ENCODE measurements at places on chromosomes 4 and X. TPM values are rescaled to one million over a fixed set of nuclear protein-coding genes. Genes with fewer than 3 reads are reported as not detected.

Gene TLR2
- 5.4 TPM for total RNA-seq

Gene NDST4
- total RNA-seq: not detected

DNA sequence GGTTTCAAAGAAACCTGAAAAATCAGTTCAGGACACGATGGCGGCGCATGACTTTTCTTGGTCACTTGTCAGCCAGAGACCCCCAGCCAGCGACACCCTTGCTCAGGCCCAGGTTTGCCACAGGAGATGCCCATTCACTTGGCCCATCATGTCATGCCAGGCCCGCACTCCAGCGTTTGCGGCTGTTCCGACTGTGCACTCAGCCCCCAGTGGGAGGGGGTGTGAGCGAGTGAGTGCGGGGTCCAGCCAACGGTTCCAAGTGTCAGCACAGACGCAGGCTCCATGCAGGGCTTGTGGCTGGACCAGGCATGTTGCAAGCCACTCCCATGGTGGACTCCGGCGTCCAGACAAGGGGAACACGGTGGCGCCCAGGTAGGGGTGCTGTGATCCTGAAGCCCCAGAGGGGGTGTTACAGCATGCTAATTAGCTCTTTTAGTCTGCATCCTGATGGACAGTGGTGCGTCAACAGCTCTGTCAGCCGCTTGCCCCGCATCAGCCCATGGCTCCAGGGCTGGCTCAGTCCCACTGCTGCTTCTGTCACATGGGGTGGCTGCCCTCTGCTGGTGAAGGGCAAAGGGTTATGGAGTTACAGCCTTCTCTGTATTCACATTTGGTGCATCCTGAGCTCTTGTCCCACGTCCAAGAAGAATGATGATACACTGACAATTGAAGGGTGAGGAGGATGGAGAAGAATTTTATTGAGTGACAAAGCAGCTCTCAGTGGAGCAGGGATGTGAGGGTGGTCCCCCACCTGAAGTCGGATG, 3.7 kb upstream of the MAEA start:
- DNase-seq: peak; percentile 27

- no peak for DNase-seq
These were observed 7.2 kb upstream of the C1QTNF7 start for GRCh38 chr4:15420642-15421041.

- no peak for DNase-seq
These were observed 834.7 kb downstream of the RAPGEF2 start for GRCh38 chr4:159937595-159937994.

Gene INTS6L
- total RNA-seq: 42.4 TPM

Gene SGMS2
- not detected for total RNA-seq

Gene ETNPPL
- not detected for total RNA-seq

Gene GJB1
- total RNA-seq: not detected

Gene S100G
- total RNA-seq: not detected

GRCh38 chrX:148530464-148531077, 30.2 kb downstream of the AFF2 start:
- DNase-seq: peak; percentile 45

- DNase-seq: no peak
These were observed 4.0 kb downstream of the DIPK2B start for GRCh38 chrX:45196701-45197100.

Gene GYPB
- total RNA-seq: 0.91 TPM

DNA sequence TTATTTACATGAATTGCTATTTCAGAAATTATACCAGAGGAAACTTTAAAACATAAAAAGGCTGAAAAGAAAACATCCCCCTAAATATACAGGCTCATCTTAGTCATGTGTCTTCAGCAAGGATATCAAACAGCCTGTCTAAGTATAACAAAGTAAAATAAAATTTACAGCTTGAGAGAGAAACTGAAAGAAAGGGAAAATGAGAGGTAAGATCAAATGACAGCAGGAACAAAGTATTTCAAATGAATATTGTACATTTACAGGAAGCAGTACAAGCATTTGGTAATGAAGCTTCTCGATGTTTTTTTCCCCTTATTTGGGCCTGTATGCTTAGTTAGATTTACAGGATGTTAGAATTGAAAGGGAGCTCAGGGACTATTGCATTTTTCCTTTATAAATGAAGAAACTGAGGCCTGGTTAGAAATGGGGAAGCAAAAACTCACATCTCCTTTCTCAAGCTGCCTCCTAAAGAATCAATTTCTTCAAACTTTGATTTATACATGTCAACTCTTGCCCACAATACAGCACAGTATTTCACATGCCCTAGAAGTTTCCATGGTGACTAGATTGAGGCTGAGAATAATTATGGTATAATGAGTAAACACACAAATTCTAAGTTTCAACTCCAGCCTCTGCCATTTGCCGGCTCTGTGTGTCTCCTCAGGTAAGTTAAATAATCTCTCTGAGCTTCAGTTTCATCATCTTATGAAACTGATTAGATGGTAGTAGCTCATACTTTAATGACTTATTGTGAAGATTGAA, 29.3 kb downstream of the DAPP1 start:
- DNase-seq: no peak

DNA sequence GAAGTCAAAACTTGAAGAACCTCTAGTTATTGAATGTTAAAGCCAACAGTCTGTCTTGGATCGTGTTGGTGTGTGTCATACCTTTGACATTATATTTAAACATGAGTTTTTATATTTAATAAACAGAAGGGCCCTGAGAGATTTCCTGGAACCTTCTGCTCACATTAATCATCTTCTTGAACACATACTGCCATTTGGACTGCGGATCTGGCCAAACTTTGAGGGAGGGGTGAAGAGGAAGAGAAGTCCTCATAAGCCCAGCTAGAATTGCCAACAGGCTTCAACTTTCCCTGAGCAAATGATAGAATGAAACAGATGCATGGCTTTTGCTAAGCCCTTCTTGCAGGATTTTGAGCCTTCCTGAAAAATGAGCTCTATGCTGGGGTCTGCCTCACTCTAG, 27.4 kb downstream of the CCKAR start:
- no peak for DNase-seq

- no peak for DNase-seq
These were observed 100.9 kb upstream of the ATP6AP2 start for GRCh38 chrX:40479777-40480318.

DNA sequence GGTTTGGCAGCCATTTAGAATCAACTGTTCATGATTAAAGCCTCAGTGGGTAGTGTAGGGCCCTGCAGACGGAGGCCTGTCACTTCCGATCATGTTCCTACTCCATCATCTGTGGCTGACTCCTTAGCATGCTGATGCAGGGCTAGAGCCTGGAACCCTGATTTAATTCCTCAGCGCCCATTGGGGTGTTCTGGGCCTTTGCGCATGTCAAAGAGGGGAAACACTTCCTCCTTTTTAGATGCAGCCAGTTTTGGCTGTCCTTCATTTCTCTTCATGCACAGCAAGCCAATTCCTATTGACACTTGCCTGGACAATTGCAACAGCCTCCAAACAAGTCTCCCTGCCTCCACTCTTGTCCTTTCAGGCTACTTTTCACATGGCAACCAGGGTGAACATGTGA, 51.9 kb upstream of the MAGEA4 start:
- no peak for DNase-seq

DNA sequence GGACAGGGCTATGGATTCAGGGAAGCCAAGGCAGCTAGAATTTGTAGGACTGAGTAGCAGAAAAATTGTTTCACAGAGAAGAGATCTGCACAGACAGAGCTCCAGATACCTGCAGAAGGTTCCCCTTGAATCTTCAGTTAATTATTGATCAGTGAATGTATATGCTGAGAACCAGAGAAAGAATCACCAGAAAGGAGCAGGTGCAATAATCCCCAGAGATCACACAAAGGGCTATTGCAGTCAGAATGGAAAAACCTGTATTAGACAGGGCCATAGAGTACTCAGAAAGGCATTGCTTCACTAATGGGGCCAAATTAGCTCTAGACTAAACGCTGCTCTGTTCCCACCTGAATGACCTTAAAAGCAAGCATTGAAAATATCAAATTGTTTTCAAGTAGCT, 35.5 kb upstream of the SMAD1 start:
- DNase-seq: no peak

Gene ANOS1
- total RNA-seq: 0.10 TPM

Gene IBSP
- not detected for total RNA-seq

Gene CCKAR
- not detected for total RNA-seq

DNA sequence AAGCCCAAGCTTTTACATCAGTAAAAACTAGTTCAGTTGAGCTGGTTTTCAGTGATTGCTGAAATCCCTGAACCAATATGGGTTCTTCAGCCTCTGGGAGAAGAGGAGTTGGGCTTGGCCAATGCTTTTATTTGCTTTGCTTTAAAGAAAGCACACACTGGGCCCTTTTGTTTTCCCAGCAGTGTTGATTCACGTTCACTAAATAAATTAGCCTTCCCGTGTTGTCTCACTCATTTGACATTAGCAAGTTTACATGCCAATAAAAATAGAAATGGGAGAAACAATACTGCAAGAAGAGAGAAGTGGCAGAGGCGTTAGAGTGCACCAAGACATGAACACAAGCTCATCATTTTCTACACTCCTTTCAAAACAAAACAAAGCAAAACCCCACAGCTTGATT, 136.2 kb downstream of the SHROOM3 start:
- DNase-seq: no peak

Gene MND1
- not detected for total RNA-seq

DNA sequence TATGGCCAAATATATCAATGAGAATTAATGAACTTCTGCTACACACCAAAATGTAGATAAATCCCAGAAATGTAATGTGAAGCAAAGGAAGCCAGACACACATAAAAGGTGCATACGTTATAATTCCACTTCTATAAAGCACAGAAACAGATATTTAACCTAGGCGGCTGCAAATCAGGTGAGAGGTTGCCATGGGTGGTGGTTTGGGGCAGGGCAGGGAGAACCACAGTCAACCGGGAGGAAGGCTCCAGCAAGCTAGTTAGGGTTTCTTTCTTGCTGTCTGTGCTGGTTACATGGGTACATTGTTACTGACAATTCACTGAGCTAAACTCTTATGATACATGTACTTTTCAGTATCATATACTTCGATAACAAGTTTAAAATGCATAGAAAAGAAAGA, 9.7 kb upstream of the PPARGC1A start:
- DNase-seq: no peak

GRCh38 chrX:31199056-31199839, 127.4 kb upstream of the FTHL17 start:
- DNase-seq: no peak

Gene PGAM4
- not detected for total RNA-seq

Gene EFHC2
- total RNA-seq: 0.17 TPM

DNA sequence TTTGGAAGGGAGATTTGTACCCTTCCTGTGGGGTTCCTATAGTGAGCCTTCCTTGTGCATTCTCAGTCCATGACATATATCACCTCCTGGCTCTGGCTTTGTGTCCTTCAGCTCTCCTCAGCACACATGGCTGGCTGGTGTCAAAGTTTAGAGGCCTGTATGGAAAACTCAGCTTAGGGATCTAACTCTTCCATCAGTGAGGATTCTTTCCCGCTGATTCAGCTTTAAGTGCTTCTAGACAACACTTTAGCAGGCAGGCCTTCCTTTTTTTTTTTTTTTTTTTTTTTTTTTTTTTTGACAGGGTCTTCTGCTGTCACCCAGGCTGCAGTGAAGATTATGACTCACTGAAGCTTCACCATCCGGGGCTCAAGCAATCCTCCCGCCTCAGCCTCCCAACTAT, 84.2 kb downstream of the NPNT start:
- DNase-seq: no peak

Gene MAP7D3
- total RNA-seq: 13.0 TPM

GRCh38 chr4:94410678-94411206, 41.0 kb upstream of the PDLIM5 start:
- no peak for DNase-seq

GRCh38 chrX:46185923-46186810, 359.1 kb downstream of the ZNF674 start:
- no peak for DNase-seq

DNA sequence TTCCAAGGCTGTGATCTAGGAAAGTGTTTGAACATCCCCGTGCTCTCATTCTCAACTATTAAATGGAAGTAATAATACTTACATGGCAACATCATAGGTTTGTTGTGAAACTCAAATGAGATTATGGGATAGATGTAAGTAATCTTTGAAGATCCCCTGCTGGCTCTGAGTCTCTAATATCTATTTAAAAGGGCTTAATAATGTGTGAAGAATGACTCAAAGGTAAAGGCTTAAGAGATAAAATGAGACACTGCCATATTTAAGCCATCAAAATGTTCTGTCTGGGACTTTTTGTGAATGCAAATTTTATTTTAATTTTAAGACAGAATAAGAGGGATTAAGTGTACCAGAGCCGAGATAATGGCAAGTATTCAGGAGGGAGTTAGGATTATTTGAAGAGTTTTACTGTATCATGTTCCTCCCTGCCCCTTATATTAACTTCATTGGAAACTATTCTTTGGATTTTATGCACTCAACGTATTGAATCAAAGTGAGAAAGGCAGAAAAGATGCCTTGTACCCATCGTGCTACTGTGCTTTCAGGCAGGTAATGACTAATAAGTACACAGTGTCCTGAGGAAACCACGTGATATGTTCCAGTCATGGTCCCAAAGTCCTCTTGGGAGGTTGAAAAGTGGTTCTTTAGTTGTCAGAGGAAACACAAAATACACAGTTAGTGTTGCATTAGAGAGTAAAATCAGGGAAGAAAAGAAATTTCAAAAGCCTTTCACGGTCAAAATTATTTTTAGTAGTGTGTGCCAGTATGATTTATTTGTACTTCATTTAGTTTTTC, 192.4 kb downstream of the RBM46 start:
- DNase-seq: no peak

GRCh38 chr4:123631786-123632692, 235.4 kb downstream of the SPRY1 start:
- no peak for DNase-seq

GRCh38 chrX:21675931-21676330, 17.8 kb upstream of the KLHL34 start:
- no peak for DNase-seq

Gene SPARCL1
- not detected for total RNA-seq

Gene DCAF12L1
- not detected for total RNA-seq

GRCh38 chr4:182837831-182838230, 79.4 kb downstream of the DCTD start:
- DNase-seq: no peak

- DNase-seq: no peak
These were observed 68.0 kb upstream of the NR3C2 start for GRCh38 chr4:148510211-148510610.

GRCh38 chrX:116281106-116281505, 110.6 kb downstream of the AGTR2 start:
- no peak for DNase-seq

Gene MRFAP1L1
- total RNA-seq: 57.2 TPM

Gene SPANXB1
- total RNA-seq: not detected

GRCh38 chr4:991451-992296, 1.5 kb downstream of the SLC26A1 start:
- no peak for DNase-seq

Gene RNF175
- total RNA-seq: not detected

GRCh38 chr4:181085557-181085956, 1157.6 kb upstream of the TENM3 start:
- no peak for DNase-seq

DNA sequence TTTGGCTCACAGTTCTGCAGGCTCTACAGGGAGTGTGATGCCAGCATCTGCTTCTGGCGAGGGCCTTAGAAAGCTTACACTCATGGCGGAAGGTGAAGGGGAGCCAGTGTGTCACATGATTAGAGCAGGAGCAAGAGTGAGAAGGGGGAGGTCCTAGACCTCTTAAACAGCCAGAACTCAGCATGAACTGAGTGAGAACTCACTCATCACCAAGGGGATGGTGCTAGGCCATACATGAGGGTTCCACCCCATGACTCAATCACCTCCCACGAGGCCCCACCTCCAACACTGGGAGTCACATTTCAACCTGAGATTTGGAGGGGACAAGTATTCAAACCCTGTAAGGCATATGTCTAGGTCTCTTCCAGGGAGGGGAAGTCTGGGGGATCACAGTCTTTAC, 33.4 kb downstream of the SPRY1 start:
- DNase-seq: no peak
